ENCODE measurements at places on chromosomes 12 and 14. TPM values are rescaled to one million over a fixed set of nuclear protein-coding genes. Genes with fewer than 3 reads are reported as not detected.

The CD163L1 gene
- total RNA-seq, result 5.7 TPM

GRCh38 chr12:63905544-63905943, 61.0 kb downstream of the SRGAP1 start:
- DNase-seq, result no peak

GRCh38 chr14:64507376-64508156, 3.0 kb downstream of the ZBTB1 start:
- DNase-seq, result no peak

DNA sequence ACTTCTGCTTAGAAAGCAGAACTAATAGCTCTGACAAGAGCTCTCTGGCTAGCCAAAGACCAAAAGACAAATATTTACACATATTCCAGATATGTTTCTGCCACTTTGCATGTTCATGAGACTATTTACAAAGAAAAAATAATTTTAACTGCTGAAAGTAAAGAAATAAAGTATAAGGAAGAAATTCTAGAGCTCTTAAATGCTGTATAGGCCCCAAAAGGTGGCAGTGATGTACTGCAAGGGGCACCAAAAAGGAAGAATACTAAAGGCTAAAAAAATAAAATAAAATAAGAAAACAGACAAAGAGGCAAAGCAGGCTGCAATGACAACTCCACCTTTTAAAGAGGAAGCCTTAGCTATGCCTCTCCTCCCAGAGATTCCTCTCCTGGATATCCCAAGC, 23.0 kb downstream of the KLRK1 start:
- DNase-seq, result no peak

GRCh38 chr12:129927316-129927900, 23.6 kb upstream of the TMEM132D start:
- DNase-seq, result no peak

GRCh38 chr14:65287264-65288131, 125.0 kb upstream of the FUT8 start:
- DNase-seq, result no peak

GRCh38 chr14:48771717-48772116, 814.5 kb downstream of the RPS29 start:
- no peak for DNase-seq
